ENCODE measurements at places on chromosomes 2 and 18.

DNA sequence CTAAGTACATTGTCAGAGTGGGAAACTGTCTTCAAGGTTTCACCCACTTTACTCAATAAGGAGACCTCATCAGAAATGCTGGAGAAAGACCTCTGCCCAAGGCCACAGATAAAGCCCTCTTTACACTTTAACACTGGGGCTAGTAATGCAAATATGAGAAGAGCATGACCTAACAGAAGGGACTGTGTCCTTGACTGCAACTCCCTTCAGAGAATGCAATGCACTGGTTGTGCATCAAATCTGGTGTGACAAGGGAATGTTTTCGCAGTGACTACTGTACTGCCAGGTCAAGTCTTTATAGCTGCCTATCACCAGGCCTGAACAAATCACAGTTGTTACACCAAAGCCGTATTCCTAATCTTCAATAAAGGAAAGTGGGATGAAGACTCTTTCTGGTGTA lies 28.6 kb downstream of the CDH19 start:
- no peak for DNase-seq

DNA sequence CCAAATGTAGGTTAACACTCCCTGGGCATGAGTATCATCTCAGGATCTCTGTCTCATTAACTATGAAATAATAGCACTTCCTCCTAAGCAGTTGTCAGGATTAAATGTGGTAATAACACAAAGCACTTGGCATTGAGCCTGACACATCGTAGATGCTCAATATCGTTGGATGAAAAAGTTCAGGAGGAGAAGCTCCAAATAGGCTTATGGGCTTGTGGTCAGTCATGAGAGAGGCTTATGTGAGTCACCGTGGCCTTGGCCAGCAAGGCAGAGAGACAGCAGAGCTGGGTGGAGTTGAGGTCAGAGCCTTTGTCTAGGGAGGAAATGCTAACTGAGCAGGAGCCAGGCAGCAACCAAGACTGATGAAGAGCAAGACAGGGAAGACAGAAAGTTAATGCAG lies 68.3 kb upstream of the PPM1B start:
- peak; percentile 97 for DNase-seq

GRCh38 chr2:188309364-188309763 lies 17.7 kb downstream of the GULP1 start:
- no peak for DNase-seq

- no peak for DNase-seq
Measured at GRCh38 chr18:63002305-63002704, 287.0 kb downstream of the PHLPP1 start.

GRCh38 chr18:36623681-36624190 lies 205.1 kb downstream of the TPGS2 start:
- DNase-seq, result no peak

GRCh38 chr2:157439824-157440186 lies 4.1 kb downstream of the CYTIP start:
- DNase-seq, result no peak

DNA sequence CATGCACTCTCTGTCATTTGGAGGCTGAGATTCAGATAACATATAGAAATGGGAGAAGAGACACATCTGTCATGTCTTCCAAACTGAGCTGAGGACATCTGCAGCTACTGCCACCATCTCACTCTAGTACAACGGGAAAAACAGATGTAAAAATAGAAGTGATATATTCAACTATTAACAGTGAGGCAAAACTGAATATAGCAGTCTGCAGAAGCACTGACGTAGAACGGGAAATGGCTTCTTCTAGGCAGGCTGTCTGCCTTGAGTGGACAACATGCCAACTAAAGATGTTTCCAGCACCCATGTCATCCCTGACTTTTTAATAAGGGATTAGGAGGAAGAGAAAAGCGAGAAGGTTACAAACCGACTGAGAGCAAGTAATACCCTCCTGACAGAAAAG lies 51.6 kb downstream of the MRPL33 start:
- no peak for DNase-seq

DNA sequence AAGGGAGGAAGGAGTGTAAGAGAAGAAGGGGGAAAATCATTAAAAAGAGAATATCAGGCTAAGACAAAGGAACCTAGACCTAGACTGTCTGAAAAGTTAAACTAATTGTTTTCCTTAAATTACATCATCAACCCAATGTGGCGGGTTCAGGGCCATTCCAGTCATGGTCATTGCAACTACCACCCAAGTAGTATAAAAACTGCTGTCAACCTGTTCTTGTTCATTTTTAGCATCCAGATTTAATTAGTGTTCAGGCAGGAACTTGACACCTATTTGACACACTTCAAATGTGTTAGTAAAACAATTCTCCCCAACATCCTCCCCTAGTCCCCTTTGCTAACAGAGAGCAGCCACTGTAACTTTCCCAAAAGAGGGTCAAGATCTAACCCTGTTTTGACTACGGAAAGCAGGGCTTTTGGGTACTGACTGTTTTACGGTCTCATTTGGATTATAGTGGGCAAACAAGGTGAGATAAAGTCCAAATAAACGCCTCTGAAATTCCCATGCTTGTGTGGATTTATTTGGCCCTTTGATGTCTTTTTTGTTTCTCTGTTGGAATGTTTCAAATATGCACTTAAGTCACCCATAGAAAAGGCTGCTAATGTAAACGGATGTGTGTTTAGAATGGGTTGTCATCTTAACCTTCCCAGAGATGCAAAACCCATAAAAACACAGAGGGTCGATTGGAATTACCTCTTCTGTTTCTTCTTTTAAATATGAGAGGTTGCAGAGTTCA lies 19.3 kb upstream of the TANC1 start:
- no peak for DNase-seq

DNA sequence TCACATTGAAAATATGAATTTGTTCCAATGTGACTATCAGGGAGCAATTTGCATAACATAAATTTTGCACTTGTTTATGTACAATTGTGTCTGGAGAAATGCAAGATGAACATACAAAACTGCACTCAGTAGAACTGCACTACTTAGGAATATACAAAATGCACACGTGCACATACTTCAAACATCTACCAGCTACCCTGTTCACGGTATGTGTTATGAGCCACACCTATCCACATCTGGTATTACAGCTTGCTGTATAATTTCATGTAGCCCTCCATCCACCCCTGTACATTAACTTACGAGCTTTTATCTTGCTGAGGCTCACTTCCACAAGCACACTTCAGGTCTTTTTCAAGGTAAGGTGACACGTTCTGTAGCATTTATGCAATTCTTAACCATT lies 373.5 kb upstream of the ZEB2 start:
- no peak for DNase-seq

DNA sequence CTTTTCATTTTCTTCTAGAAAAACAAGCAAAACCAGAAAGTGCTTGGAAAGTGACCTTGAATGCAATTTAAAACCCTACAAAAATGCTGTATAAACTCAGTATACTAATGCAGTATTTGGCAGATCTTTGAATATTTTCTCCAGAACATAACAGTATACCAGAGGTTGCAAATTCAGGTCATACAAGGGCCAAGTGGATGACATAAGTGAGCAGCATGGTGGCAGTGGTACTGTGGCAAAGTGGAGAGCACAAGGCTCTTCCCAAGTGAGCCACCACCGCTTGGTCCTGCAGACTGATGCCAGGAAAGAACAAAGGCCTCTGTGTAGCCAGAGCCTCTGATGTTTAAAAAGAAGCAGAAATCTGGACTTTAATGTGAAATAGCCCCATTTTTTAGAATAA lies 33.1 kb downstream of the METTL4 start:
- DNase-seq, result no peak

GRCh38 chr18:43893001-43893637 lies 615.8 kb upstream of the SYT4 start:
- peak; percentile 42 for DNase-seq

GRCh38 chr2:624551-625347 lies 52.5 kb downstream of the TMEM18 start:
- no peak for DNase-seq

- no peak for DNase-seq
Measured at GRCh38 chr2:150142561-150142960, 344.9 kb downstream of the RND3 start.

GRCh38 chr2:189297446-189297845 lies 117.9 kb upstream of the COL5A2 start:
- DNase-seq, result no peak

- DNase-seq, result no peak
Measured at GRCh38 chr2:8402222-8402621, 279.6 kb upstream of the ID2 start.

- DNase-seq, result no peak
Measured at GRCh38 chr2:182050333-182051135, 64.9 kb downstream of the PPP1R1C start.

DNA sequence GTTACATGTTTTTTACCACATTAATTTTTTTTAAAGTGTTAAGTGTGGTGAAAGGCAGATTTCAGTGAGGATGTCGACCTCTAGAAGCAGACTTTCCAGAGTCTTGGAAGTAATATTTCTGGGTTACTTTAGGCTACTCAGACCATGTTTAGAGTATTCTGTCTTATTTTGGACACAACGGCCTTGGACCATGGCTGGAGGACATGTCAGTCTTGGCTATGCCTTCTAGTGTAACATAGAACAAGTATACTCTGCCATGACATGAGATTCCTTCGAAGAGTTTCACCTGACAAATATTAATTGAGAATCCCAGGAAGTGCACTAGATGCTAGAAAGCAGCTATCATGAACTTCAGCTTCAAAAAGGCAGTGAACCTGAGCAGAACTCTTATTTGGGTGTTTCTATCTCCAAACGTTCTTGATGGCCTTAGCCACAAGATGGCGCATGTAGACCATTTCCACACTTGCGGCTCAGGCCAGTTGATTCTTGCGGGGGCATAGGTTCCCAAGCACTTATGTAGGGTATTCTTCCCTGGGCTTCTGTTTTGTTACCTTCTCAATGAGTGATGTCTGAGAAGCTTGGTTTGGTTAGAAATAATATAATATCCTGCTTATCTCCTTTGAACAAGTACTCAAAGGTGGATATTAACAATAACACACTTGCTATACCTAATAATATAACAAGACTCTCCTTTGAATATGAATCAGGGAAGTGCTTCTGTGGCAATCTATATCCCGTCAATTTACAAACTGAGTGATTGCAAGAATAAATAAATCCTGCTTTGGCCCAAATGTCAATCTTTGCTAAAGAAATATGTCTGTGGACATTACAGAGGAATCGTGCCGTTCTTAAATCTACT lies 62.0 kb downstream of the CACNB4 start:
- peak; percentile 32 for DNase-seq

DNA sequence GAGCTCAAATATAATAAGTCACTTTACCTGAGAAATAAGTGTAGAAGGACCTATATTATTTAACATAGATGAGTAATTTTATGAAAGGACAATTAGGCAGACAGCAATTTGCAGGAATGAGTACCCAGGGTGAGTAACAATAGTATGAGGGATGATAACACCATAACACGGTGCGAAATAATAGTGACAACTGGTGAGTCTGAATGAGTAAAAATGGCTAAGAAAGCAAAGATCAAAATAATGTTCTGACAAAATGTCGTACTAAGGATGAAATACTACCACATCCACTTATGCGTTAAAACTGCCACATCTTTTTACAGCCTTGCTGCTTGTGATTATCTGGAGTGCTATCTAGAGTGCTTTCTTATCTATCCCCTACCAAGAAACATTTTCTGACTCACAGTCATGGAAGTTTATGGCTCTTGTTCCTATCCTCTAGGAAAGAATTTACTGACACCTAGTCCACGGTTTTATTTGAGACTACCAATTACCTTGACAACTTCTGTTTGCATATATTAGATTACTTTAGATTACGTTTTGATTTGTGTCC lies 929.7 kb downstream of the LRP1B start:
- DNase-seq, result no peak

- no peak for DNase-seq
Measured at GRCh38 chr2:4134551-4135550, 431.5 kb downstream of the DCDC2C start.

- no peak for DNase-seq
Measured at GRCh38 chr2:232204457-232204931, 174.1 kb upstream of the ALPP start.

DNA sequence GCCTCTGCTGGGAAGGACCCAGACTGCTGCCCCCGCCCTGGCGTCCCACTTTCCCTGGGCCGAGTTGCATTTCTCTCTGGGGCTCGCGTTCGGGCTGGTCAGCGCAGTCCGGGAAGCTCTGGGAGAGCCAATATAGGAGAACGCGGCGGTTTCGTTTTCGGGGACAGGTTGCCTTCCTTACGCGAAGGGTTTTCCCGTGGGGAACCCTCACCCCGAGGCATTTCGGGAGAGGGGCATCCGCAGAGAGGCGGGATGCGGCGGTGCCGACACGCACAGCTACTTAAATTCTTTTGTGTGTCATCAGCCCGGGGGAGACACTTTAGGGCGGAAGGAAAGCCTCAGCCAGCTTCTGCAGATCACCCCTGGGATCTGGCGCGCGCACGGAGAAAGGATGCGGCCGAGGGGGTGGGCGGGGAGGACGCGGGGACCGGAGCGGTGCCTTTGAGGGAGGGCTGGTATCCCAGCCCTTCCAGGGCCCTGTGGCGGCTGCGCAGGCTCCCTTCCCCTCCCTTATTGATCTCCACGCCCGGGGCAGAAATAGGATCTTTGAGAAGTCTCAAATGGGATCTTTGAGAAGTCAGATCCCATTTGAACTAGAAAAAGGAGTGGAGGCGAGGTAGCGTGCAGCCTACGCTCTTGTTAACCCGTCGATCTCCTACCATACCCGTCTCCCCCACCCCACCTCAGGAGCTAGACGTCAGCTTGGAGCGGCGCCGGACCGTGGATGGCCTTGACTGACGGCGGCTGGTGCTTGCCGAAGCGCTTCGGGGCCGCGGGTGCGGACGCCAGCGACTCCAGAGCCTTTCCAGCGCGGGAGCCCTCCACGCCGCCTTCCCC lies 1.2 kb downstream of the GATA6 start:
- peak; percentile 78 for DNase-seq

DNA sequence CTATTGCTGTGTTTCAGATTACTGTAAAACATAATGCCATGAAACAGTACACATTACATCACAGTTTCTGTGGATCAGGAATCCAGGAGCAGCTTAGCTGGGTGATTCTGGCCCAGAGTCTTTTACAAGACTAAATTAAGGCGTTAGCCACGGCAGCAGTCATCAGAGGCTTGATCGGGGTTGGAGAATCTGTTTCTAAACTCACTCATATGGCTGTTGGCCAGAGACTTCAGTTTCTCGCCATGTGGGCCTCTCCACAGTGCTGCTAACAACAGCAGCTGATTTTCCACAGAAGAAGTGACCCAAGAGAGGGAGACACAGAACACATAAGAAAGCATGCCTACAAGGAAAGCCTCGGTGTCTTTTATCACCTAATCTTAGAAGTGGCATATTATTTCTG lies 89.2 kb upstream of the MYO3B start:
- DNase-seq, result no peak

- no peak for DNase-seq
Measured at GRCh38 chr2:172817411-172817810, 81.8 kb downstream of the RAPGEF4 start.

- no peak for DNase-seq
Measured at GRCh38 chr2:240530181-240530580, 27.6 kb downstream of the ANKMY1 start.

Measured in MG63 (cell line).